ENCODE measurements at places on chromosomes 2 and 18.

DNA sequence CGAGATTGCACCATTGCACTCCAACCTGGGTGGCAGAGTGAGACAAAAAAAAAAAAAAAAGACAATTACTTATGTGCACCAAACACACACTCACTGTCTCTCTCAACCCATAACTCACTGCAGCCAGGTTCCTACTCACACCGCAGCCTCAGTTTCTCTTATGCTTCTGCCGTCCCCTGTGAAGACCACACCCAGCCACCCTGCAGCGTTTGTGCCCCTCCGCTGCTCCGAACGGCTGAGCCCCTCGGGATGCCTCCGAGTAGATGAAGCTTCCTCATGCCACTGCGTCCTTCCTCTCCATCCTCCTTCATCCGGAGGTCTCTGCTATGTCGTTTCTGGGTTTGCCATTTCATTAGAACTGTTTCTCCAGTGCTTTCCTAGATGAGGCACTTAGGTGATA, 160.1 kb downstream of the TWIST2 start:
- no peak for DNase-seq

DNA sequence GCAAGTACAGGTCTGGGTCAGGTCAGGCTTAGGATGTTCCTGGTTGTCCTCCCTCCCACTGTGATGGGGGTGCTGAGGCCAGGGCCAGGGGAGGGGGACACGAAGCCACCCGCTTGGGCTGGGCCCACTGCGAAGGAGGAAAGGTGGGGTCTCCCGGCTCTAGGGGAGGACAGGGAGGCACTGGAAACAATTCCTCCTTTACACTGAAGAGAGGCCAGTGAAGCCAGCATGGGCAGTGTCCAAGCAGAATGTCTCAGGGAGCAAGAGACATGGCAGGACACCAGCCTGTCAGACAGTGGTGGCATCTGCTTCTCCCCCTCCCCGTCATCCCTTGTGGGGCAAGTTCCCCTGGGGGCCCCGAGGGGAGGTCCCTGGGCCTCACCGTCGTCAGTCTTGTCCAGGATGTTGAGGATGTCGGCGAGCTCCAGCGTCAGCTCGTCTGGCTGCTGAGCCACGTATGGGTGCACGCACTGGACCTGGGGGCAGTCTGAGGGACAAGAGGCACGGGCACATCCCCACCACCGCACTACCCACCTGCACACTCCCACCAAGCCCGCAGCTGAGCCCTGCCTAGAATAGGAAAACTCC, 10.8 kb downstream of the SNORC start:
- DNase-seq, result no peak

- DNase-seq, result no peak
Measured at GRCh38 chr2:226478109-226478809, 321.4 kb downstream of the IRS1 start.

DNA sequence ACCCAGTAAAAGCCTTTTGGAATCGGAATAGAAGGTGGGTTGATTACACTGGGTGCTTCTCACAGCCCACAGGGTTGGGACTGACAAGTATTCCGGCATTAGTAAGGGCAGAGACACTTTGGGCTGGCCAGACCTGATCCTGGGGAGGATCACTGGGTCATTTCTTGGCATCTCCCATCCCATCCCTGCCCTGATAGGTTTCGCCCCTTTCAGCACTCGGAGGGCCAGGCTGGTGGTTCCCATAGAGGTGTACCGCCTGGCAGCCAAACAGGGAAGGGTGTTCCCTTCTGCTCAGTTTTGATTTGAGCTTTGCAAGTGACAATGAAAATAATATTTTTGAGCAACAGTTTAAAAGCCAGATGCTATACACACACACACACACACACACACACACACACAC, 37.3 kb downstream of the CYP1B1 start:
- no peak for DNase-seq

- no peak for DNase-seq
Measured at GRCh38 chr18:70181015-70181414, 24.5 kb downstream of the RTTN start.

DNA sequence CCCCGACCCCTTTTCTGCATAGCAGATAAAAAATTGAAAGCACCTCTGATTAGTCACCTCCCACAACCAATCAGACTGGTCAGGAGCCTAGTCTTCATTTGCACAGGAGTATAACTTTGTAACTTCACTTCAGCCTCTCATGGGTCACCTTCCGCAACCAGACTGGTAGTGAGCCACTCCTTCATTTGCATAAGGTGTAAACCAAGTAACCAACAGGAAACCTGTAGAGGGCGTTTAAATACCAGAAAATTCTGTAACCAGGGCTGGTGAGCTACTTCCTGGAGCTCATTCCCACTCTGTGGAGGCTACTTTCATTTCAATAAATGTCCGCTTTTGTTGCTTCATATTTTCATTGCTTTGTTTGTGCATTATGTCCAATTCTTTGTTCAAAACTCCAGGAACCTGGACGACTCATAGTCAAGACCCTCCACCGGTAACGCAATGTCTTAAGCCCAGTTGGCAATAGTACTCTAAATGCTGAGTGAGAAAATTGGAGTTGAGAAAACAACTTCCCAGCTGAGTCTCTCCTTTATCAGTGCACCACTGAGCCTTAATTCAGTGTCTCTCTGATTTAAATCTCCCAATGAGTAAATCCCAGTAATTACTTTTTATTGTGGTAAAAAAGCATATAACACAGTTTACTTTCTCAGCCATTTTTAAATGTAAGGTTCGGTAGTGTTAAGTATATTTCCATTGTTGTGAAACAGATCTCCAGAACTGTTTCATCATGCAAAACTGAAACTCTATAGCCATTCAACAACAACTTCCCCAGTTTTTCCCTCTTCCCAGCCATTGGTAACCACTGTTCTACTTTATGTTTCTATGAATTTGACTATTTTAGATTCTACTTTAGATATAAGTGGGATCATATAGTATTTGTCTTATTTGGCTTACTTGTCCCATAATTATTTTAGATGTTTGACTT, 392.7 kb upstream of the SLC8A1 start:
- DNase-seq, result no peak

DNA sequence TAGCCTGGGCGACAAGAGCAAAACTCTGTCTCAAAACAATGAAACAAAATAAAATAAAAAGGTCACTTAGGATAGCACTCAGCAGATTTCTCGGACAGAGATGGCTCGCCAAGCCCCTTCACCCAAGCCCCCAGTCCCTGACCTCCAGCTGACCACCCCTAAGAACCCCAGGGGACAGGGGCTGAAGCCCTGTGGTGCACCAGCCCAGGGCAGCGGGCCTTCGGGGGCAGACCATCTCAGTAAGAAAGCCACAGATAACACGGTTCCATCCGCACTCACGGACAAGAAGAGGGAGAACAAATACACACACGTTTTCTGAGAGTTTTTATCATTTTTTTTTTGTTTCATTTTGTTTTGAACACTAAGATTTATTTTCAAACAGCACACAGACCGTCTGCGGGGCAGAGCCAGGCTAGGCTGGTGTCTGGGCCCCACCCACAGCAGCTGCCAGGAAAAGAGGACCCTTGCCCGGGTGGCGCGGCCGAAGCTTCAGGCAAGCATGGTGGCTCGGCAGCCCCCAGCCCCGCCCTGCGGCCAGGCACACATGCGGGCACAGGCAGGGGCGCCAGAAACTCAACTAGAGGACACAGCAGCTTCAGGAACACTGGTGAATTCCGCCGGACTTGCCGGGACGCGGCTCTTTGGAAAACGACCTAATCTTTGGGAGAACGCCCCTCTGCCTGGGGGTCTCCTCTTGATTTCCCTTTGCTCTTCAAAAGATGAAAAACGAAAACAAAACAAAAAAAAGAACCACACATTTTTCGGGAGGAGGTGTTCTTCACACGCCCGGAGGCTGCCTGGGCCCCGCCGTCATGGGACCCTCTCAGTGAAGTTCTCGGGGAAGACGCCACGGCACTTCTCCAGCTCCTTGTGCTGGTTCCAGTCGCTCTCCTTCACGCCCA, 59.0 kb downstream of the BIN1 start:
- DNase-seq, result no peak
